Suppressor macrophage treated with lipopolysaccharide for 4 hours (primary cell): ENCODE measurements at places on chromosomes 7 and 10.

DNA sequence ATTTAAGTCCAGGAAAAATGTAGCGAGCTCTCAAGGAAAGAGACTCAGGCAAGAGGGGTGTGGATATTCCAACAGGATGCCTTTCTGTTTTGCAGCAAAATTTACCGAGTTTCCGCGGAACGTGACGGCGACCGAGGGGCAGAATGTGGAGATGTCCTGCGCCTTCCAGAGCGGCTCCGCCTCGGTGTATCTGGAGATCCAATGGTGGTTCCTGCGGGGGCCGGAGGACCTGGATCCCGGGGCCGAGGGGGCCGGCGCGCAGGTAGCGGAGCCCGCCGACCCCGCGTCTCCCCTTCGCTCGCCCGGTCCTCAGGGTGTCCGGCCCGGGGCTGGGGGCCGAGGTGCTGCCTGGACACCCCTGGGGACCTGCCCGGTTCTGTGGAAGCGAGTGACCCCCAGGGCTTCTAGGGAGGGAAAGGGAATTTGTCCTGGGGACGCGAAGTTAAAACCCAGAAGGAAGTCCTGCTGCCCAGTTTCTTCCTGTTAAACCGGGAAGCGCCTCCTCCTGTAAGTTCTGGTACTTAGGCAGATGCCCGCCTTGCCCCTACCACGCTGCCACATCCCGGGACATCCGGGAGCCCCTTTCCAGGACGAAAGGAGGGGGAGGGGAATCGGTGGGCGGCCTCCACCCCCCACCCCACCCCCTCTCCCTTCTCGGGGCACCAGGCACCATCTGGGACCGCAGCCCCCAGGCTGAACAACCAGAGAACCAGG is 2.5 kb downstream of the VSTM2A start:
- no peak for DNase-seq

GRCh38 chr7:152568972-152569371 is 107.0 kb downstream of the XRCC2 start:
- DNase-seq, result no peak

- no peak for DNase-seq
Measured at GRCh38 chr10:122047560-122047959, 58.6 kb downstream of the TACC2 start.

GRCh38 chr10:8060010-8060703 is 5.7 kb downstream of the GATA3 start:
- DNase-seq, result no peak

GRCh38 chr7:150955519-150956394 is 22.4 kb downstream of the KCNH2 start:
- no peak for DNase-seq

DNA sequence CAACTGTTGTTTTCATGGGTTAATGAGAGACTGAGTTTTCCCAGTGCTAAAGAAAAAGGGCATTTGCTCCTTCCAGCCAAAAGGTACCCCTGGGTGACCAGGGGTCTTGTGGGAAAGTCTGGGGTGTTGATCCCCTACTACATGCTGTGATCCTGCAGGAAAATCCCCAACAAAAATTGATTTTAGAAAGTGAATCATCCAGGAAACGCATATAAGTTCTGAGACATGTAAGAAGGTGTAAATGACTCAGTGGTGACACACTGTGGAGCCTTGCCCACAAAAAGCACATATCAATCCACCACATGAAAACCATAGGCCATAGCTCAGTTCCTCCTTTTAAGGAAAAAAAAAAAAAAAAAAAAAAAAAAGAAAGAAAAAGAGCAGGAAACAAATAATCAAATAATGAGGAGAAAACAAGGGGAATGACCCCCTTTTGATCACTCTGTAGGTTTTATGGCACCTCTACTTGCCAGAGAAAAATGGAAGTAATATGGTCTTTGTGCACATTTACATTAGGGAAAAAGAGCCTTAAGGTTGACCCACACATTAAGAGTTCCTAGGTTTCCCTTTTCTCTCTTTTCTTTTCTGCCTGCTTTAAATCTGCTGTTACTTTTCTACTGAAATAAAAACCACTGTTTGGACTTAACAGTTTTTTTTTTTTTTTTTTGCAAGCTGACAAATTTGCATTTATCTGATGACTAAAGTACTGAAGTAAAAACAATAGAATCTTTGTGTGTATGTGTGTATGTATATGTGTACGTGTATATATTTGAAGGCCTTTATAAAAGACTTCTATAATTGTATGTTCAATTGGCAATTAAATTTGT is 386.0 kb downstream of the KIF20B start:
- no peak for DNase-seq

DNA sequence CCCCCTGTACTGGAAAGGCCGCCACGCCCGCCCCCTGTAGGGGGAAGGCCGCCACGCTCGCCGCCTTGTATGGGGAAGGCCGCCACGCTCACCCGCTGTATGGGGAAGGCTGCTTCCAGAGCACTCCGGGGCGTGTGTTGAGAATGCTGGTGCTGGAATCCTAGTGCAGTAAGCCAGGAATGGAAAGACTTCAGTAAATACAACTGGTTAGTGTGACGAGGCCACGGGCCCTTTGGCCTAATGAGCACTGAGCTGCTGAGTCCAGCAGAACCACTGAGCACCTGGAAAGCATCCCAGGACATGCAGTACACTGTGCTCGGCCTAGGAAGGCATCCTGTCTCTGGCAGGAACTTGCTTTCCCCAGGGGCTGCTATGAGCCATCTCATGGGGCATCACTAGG is 398.9 kb downstream of the PTPRN2 start:
- DNase-seq, result no peak

GRCh38 chr10:35561715-35562114 is 43.4 kb upstream of the GJD4 start:
- DNase-seq, result no peak

DNA sequence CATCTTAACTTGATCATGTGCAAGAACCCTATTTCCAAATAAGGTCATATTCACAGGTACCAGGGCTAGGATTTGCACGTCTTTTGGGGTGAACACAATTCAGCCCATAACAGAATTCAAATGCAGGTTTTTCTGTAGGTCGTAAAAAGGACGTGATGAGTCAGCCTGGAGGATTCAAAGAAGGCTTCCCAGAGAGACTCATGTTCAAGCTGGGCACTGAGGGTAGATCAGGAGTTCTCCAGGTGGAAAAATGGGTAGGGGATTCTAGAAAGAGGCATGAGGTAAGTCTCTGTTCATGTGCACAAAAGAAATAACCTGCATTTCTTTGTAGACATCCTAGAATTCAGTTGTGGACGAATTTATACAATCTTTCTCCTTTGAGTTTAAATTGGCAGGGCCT is 160.4 kb downstream of the RPS24 start:
- no peak for DNase-seq

- DNase-seq, result no peak
Measured at GRCh38 chr10:130461631-130462030, 325.4 kb downstream of the GLRX3 start.

GRCh38 chr7:135939261-135939812 is 37.8 kb downstream of the MTPN start:
- no peak for DNase-seq

GRCh38 chr10:4538016-4538415 is 288.0 kb upstream of the AKR1E2 start:
- DNase-seq, result no peak

- peak; percentile 88 for DNase-seq
Measured at GRCh38 chr7:138161600-138162081, 85.4 kb downstream of the AKR1D1 start.

- DNase-seq, result peak; percentile 14
Measured at GRCh38 chr10:35552650-35553342, 52.3 kb upstream of the GJD4 start.

DNA sequence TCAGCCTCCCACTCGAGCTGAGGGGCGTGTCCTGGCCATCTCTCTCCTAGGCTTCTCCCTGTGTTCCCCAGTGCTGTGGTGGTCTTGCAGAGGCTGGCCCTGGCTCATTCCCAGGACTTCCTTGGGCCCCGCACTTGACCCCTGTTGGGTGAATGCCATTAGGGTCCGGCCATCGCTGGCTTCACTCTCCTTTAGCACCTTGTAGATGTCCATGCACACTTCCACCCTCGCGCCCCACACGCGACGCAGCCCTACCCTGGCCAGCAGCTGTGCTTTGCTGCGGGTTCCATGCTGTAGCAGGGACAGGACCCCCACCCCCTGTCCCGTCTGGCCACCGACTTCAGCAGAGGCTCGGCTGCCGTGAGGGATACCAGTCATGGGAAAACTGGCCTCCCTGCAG is 46.3 kb downstream of the PITRM1 start:
- no peak for DNase-seq

- DNase-seq, result no peak
Measured at GRCh38 chr7:91193141-91193540, 71.1 kb upstream of the FZD1 start.

GRCh38 chr10:23015021-23015707 is 80.2 kb upstream of the MSRB2 start:
- DNase-seq, result peak; percentile 11

DNA sequence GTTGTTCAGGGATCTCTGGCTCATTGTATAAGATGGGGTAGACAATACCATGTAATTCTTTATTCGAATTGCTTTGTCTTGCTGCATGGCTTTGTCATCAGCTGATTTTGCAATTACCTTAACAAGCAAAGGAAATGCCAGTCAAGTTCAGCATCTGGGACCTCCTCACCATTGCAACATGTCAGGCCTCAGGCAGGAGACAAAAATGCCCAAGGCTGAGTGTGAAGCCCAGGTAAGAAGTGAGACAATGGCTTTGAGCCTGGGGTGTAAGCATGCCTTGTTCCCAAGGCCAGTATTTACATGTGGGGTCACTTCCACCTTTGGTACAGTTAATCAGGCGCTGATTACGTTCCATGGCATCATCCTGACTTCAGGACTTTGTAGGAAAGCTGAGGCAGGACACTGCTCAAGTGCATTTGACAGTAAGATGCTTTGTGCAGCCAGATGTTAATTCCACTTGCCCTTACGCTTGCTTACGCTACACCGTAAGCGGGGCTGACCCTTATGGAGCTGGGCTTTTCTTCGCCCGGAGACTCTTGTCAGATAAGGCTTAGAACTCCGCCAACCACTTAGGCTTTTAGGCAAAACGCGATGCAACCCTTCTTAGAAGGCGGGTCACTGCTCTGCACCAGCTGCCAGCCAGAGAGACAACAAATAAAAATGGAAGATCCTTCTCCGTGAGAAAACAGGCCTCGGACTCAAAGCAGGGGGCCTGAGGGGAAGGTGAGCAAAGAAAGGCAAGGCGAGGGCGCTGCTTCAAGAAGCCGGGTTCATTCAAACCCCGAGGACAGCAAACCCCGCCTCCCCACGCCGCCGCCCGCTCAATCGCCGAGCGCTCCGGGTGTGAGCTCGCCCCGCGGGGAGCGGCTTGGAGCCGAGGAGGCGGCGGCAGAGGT is 1.3 kb upstream of the SP4 start:
- DNase-seq, result peak; percentile 15

DNA sequence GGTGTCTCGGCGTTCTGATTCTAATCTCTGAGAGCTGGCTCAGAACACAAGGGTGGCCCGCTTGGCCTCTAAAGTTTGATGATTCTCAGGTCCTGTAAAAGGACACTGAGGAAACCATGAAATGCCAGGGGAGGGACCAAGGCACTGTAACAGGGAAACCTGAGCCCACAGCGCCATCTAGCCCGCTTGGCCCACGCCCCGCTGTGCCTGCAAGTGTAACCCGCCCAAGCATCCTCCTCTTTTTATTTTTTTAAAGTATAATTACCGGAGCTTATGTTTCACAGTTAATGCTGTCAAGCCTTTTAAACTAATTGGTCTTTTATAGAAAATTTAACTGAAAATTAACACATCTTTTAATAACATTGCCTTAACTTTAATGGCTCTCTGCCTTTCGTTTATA is 734.7 kb downstream of the KCNMA1 start:
- DNase-seq, result peak; percentile 11

GRCh38 chr7:106476751-106477150 is 184.2 kb downstream of the CCDC71L start:
- DNase-seq, result no peak

- DNase-seq, result no peak
Measured at GRCh38 chr10:31524460-31524859, 205.4 kb downstream of the ZEB1 start.

DNA sequence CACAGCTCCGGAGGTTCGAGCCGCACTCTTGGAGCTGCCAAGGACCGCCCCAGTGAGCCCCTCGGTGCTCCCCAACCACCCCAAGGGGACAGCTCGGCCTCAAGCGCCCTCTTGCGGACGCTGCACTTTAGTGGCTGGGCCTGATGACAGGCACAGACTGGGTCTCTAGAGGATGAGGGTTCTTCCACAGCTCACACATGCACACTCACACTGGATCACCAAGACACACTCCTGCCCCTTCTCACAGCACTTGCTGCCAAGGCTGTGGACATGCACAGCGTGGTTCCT is 2.1 kb downstream of the RET start:
- DNase-seq, result peak; percentile 35

DNA sequence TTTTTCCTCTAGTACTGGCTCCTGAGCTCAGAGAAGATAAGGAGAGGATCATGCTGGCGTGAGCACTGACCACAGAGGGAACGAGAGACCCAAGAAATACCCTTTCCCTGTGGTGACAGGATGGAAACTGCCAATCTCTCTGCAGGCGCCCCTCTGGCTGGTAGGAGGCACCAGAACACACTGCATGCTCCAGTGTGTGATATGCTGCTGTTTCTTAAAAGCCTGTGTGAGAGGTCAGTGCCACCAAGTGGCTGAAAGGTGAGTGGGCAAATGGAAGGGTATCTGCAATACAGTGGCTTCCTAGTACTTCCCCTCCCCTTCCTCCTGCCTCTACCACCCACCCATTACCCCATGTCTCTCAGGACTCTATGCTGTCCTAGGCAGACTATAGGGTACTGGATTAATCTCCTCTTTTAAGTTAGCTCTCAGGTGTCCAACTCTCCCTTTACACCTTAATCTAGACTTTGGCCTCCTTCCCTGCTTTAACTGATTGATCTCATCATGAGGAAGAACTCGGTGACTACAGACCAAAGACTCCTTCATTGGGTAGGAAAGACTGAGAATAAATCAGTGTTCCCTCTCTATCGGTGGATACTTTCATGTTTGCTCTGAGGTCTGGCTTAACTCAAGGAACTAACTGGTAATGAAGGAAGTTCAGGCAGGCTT is 283.6 kb downstream of the ADRA2A start:
- no peak for DNase-seq

GRCh38 chr7:102093599-102094315 is 192.9 kb upstream of the SH2B2 start:
- no peak for DNase-seq

- DNase-seq, result no peak
Measured at GRCh38 chr7:23431702-23432199, 38.5 kb downstream of the IGF2BP3 start.

DNA sequence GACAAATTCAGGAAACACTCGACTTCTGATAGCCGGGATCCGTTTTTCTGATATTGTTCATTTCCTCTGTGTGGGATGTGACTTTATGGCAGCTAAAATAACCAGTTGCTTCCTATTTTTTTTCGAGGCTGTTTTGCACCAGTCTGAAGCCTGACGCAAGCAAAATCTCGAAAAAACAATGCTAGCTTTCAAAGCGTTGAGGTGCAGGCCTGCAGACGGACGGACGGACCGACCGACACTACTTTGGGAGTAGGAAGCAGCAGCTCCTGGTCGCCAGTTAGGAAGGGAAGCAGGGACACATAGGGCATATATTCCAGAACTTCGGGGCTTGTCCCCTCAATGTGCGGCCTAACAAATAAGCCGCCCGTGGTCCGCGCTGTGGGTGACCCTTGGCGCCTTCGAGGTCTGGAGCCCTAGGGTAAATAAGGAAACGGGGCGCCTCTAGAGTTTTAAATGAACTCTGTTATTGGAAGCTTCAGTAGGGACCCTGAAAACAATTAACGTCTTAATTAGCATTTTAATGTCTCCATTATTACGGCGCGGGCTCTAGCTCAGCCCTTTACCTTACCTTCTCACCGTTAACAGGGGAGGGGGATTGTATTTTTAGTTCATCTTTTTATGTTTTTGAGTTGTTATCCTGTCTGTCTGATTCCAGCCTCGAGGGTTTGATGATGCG is 1.3 kb downstream of the HHEX start:
- peak; percentile 74 for DNase-seq
